Activated T-helper 9 cell treated with anti-CD3 and anti-CD28 coated beads, Interleukin-2, amount 50 U/mL, for 16 hours (primary cell): ENCODE measurements at places on chromosomes 4 and X.

DNA sequence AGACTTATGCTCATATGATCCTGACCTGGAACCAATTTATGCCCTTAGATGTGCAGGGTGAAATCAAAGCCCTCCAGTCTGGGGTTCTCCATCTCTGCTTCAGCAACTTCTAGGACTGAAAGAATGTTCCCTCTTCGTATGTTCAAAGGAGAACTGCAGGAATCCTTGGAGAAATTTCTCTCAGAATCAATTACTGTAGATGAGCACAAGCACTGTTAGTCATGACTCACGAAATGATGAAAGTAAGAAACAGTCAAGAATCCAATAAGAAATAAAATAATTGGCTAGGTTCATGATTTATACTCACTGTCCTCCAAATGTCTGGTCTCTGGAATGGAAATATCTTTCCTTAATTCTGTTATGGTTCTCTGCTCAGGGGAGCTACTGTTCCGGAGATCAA is 348.2 kb downstream of the PDGFC start:
- no peak for DNase-seq

GRCh38 chr4:102627831-102628523 is 126.8 kb downstream of the NFKB1 start:
- no peak for DNase-seq

DNA sequence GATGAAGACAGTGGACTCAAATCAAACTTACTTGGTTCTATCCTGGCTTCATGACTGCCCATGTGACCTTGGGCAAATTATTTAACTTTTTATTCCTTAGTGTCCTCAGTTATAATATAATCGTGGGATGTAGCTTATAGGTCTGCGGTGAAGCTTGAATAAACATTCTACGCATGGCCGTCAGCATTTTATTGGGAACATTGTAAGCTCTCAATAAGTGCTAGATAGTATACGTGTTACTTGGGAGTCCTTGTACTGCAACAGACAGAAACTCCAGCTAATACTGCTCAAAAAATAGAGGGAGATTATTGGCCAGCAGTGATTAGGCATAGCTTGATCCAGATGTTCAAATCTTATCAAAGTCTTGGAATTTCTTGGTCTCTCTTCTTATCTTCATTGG is 104.8 kb downstream of the SYTL5 start:
- no peak for DNase-seq

GRCh38 chrX:75369721-75370120 is 95.8 kb downstream of the UPRT start:
- no peak for DNase-seq
